ENCODE measurements at places on chromosomes 4 and X.

DNA sequence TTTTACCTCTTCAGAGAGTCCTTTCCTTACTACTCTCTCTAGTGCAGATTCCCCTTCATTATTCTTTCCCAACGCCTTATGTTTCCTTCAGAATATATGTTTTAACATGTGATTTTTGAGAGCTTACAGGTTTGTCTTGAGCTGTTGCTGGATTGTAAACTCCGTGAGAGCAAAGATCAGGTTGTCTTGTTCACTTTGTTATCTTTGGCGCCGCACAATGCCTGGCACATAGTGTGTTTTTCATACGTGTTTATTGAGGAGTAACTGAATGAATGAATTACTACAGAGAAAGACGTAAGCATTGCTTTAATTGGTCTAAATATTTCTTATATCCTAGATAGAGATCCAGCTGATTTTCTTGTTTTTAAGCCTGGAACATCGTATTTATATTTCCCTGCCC is 80.5 kb upstream of the SLC4A4 start:
- no peak for DNase-seq

- no peak for DNase-seq
Measured at GRCh38 chrX:96027407-96027806, 657.2 kb upstream of the DIAPH2 start.

GRCh38 chrX:20029728-20030127 is 38.9 kb upstream of the BCLAF3 start:
- no peak for DNase-seq

DNA sequence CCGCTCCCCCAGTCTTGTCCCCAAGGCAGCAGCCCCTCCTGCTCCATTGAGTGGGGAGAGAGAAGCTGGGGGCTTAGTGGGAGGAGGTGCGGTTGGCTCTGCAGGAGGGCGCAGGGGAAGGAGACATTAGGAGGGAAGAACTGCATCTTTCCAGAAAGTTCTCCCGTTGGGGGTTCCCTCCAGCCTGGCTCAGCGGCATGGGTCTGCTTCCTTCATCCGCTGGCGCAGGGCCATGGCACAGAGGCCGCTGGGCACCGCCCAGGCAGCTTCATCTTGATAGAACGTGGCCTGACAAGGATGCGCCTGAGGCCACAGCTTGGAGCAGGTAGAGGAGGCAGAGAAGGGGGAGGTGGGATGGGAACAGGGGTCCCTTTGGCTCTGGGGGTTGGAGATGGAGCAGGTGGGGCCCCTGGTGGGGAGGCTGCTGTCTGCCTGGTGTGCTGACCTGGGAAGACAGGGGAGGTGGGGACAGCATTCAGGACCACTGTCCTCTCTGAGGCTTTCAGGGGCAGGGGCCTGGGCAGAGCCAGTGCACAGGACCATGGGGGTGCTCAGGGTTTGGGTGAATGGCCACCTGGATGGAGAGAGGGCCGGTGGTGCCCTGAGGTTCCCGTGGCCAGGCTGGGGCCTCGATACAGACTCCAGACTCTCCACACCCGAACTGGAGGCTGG is 12.1 kb downstream of the DOK7 start:
- no peak for DNase-seq

DNA sequence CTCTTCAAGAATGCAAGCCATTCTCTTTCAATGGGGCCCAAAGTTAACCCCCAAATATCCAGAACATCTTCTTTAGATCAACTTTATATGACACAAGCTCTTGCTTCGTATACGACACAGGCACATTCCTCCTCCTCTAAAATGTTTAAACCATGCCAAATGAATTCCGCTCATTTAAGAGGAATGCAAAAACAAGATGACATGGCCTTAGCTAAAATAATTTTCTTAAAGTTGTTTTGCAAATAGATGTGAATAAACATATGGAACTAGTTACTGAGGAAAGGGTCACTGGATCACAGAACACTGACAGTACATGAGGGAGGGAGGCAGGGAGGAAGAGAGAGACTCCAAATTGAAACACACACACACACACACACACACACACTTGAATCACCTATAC is 97.4 kb downstream of the RASL11B start:
- peak; percentile 76 for DNase-seq

DNA sequence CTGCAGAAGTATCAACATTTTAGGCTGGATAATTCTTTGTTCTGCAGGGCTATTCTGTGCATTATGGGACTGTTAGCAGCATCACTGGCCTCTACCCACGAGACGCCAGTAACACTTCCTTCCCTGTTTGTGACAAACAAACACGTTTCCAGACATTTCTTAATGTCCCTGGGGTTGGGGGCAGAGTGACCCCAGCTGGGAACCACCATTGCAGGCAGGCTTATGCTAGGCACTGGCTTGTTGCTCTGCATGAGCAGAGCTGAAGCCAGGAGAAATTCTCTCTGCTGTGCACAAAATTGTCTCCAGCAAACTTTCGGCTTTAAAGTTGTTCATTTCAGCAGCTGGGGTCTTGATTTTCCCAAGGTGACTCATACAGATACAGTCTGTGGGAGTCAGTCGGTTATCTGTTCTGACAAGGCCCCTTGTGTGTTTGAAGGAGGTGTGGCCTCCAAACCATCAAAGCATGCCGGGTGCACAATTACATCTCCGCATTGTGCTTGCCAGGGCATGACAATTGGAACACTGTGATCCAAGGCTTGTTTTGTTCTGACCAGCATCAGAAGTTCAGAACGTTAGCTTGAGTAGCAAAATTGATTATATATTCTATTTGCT is 156.4 kb upstream of the BOD1L1 start:
- no peak for DNase-seq

DNA sequence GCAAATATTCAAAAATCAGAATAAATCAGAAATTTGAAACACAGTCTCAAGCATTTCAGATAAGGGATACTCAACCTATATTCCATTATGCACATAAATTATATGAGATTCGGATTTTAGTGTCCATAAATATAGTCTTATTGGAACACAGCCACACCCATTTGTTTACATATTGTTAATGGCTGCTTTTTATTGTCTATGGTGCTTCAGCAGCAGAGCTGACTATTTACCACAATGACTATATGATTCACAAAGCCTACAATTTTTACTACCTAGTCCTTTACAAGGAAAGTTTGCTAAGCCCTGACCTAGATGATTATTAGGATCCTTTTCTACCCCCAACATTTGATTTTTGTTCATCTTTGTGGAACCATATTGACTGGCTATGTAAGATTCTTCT is 63.9 kb downstream of the IL1RAPL1 start:
- no peak for DNase-seq

GRCh38 chr4:26212528-26212927 is 108.3 kb upstream of the RBPJ start:
- no peak for DNase-seq

- DNase-seq, result peak; percentile 2
Measured at GRCh38 chr4:125168531-125168930, 146.2 kb upstream of the FAT4 start.

DNA sequence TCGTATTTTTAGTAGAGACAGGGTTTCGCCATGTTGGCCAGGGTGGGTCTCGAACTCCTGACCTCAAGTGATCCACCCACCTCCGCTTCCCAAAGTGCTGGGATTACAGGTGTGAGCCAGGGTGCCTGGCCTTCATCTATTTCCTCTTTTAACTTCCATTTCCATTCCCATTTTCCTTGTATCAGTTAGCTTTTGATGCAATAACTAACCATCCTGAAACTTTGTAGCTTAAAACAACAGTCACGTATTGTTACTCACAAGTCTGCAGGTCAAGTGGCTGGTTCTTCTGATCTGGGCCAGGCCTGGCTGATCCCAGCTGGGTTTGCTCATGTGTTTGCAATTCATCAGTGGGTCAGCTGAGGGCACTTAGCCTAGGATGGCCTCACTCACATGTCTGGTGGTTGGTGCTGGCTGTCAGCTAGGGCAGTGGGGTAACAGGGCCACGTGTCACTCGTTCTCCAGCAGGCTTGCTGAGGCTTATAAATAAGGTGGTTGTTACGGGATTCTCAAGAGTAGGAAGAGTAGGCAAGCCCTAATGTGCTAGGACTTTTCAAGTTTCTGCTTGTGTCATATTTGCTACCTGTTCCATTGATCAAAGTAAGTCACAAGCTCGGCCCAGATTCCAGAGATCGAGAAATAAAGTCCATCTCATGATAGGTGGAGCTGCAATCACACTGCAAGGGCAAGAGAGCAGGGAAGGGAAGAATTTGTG is 88.2 kb downstream of the SOWAHB start:
- DNase-seq, result peak; percentile 24

GRCh38 chr4:141435446-141436225 is 200.7 kb upstream of the IL15 start:
- peak; percentile 29 for DNase-seq
